ENCODE measurements at places on chromosomes 2 and 18.

DNA sequence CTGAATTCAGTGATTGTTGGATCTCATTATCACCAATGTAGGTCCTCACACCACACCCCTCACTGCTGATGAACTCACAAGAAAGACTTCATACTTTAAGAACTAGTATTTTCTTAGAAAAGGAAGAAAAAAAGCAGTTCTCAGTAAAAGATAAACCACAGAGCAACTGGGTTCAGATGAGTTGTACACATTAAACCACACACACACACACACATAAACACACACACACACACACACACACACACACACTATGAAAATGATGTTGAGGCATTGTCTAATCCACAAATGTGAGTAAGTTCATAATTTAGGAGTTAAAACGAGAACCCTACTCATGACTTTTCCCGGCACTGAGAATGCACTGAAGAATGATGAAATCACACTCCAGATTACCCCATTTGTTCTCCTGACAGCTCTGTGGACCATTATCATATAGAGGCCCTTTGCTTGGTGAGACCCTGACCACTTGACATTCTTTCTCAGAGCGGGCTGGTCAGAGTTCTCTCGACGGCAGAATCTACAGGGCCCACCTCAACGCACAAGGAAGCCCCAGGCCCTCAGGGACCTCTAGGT, 106.2 kb downstream of the BCL2 start:
- DNase-seq, result peak; percentile 84

DNA sequence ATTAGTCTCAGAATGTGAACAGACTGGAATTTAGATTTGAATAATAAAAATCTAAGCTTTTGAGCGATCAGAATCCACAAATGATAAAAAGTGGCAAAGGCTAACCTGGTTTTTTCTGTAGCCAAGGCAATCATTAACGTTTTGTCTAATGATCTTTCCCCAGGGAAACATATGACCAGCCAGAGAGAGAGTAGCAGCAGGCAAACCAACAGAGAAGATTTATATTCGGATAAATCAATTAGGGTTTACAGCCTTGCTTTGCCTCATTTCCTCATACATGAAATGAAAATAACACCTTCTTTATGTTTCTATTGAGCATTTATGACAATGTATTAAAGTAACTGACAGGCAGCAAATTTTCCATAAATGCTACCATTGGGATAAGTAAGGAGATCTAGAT, 14.5 kb downstream of the TIA1 start:
- peak; percentile 25 for DNase-seq

GRCh38 chr2:231611273-231612108, 18.8 kb downstream of the TEX44 start:
- DNase-seq, result peak; percentile 82

DNA sequence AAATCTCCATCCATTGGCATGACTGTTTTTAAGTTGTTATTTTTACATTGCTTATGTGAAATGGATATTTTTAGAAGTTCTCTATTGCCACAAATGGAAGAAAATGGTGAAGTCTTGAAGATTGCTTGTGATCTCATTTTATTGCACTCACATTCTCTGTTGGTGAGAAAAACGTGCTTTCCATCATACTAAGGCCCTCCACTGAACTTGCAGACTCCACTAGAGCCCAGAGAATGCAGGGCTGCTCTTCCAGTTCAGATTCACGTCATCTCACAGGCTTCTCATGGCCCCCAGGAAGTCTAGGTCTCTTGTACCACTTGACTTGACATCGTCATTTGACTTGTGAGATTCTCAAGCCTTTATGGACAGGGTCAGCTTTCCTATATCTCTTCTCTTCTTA, 254.8 kb upstream of the COPS8 start:
- no peak for DNase-seq

DNA sequence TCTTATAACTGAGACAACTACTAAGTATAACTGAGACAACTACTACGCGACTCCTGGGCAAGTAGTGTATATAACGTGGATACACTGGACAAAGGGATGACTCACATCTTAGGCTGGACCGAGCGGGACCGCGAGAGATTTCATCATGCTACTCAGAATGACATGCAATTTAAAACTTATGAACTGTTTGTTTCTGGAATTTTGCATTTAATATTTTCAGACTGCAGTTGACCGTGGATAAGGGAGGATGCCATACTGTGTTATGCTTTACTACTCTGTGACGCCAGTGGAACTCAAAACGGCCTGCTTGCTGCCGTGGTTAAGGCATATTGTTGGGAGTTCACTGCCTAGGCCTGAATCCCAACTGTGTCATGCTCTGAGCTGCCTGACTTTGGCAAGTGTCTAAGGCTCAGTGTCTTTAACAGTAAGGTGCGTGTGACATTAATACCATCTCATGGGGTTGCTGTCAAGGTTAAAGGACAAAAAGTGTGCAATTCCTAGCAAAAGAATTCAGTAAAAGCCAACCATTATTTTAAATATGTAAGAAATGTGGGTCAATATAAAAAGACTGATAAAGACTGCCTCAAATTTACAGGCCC, 64.6 kb downstream of the BMP10 start:
- no peak for DNase-seq
